Mammary epithelial cell (primary cell): ENCODE measurements at places on chromosomes 5 and 9.

- no peak for DNase-seq
Observed at GRCh38 chr5:100584069-100584468, 48.9 kb downstream of the FAM174A start.

DNA sequence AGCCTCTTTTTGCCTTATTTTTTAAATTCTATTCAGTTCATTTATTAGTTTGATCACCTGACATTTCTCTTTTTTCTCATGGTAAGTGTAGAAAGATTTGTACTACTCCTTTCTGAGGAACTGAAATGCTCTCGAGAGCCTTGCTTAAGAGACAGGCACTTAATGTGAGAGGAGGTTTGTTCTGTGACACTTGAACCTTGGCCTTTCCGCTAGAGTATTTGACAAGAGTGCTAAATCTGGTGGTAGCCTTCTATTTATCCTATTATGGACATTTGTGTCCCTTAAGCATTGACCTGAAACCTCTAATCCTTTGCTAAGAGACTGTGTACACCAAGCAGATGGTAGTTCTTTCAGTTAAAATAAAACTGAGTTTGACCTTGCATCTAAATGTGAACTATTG is 805.0 kb upstream of the PTPRD start:
- DNase-seq: no peak

- DNase-seq: no peak
Observed at GRCh38 chr5:9376363-9377117, 169.3 kb downstream of the SEMA5A start.

DNA sequence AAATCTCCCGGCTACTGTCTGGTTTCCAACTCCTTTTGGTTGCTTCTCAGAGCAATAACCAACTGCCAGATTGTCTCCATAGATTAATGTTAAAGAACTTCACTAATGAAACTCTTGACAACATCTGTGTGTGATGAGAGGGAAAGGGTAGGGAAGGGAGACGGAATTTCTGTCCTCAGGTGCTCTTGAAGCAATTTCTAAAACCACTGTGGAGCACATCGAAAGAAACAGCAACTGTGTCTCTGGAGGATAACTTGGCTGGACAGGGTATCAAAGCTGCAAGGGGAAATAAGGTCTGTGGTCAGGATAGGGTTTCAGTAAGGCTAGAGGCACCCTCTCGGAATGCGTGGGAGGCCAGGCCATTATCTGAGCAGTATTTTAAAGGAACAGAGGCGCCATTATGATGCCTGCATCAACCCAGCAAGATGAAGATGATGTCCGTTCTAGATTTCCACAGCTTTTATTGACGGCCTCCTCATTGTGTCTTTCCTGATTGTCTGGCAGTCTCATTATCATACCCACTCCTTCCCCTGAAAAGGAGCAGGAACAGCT is 76.6 kb downstream of the RORB start:
- DNase-seq: no peak

DNA sequence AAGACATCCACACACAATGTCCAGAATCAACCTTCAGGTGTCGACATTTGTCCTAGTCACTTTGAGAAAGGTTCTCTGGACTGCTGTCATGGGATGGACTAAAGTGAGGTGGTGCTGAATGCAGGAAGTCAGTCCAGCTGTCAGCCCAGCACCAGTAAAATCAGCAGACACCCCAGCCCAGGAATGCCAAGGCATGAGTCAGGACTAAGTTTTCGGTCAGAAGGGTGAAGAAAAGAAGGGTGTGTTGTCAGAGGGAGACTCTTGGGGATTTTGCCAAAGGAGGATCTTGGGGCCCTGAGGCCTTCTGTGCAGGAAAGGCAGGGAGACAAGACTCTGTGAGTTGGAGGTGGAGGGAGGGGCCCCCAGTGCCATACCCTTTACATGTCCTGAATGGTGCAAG is 69.0 kb upstream of the XPA start:
- peak; percentile 80 for DNase-seq

GRCh38 chr9:129632460-129632859 is 6.5 kb downstream of the NTMT1 start:
- no peak for DNase-seq
